Renal cortical epithelial cell (primary cell): ENCODE measurements at places on chromosomes 3 and 15. TPM values are rescaled to one million over a fixed set of nuclear protein-coding genes. Genes with fewer than 3 reads are reported as not detected.

DNA sequence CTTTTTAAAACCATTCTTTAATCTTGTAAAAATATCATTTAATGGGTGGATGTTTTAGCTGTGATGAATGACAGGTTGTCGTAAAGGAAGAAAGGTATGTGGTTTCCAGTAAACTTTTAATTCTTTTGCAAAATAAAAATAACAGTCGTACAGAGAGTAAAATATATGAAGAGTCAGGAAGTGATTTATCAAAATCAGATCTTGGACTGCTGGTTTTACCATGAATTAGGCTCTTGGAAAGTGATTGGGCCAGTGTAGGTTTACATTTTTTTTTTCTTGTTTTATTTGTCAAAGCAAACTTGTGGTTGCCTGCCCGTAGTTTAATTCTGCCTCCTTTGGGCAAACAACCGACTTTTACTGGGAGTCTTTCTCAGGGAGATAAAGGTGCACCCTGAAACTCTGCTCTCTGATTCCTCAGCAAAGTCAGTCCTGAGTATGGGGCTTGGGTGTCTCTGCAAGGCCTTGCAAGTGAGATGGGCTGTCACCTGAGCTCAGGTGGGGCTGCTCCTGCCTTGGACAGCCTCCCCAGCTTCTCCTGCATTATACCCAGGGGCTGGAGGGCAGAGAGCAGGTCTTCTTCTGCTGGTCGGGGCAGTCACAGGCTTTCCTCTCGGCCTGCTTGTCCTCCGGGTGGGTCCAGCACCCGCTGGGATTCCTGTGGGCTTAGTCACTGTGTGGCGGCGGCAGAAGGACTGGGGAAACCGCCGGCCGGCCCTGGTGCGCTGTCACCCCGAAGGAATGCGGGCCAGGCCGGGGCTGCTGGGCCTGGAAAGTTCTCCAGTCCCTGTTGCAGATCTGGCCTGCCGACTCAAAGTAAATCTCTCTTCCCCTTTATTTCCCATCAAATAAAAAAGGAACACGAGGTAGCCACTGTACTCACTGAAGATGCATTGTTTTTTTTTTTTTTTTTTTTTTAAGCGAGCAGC is 79.0 kb downstream of the IGF1R start:
- peak; percentile 89 for DNase-seq

DNA sequence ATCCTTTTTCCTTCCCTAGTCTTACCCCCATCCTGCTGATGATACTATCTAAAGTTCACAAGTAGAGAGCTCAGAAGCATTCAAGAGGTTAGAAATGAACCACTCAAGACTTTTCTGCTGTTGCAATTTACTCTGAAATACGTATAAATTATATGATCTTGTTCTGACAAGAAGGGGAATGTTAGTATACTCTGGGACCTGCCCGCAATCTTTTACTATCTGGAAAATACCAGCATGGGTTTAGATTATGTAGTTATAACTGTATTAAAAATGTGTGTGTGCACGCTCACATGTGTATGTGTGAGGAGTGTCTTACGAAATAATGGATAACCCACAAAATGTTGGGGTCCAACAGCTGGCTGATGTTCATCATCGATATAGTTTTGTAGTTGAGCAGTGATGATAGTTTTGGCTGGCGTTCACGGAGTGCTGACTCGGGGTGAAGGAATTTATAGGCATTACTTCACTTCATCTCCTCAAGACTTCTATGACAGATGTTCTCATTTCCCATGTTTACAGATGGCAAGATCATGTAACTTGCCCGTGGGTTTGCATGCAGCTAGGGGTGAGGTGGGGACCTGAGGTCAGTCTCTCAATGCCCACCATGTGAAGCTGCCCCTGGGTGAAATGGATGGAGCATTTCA is 297.5 kb upstream of the LYSMD4 start:
- DNase-seq = no peak

DNA sequence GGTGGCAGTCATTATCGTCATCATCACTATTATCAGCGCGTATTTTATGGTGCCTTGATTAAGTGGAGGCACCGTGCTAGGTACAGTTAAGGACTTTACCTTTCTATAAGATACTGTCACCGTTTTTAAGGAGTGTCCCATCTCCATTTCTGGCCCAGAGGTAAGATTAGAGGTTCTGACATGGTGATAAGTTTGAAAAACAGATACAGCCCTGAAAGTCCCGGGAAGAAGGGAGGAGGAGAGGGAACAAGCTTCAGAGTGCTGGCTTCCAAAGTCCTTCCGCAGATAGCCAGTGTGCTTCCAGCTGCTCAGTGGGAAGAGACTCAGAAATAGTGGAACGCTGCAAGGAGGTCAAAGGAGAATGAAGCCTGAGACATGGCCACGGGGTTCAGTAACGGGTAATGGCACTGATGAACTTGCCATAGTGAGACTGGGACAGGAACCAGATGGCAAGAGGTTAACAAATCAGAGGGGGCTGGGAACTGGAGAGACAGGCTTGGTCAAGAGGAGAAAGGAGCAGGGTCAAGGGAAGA is 9.1 kb upstream of the TM4SF4 start:
- no peak for DNase-seq

DNA sequence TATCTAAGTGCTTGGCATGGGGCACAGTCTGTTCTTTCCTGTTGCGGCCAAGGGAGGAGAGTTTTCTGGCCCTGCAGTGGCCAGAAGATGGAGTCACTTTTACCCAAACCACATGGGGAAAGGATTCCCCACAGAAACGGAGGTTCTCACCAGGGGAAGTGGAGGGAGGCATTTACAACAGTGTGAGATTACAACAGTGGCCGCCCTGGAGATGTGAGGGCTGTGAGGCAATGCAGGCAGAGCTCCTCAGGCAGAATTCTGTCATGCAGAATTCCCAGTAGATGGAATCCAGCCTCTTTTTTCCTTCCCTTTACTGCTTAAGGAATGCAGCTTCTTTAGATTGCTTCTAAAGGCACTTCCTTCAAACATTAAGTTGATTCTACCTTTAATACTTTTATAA is 83.1 kb downstream of the CACNA1D start:
- DNase-seq = no peak

GRCh38 chr3:187403768-187404288 is 35.6 kb downstream of the RTP4 start:
- DNase-seq = peak; percentile 100

The HAPLN3 gene
- 4.7 and 6.6 TPM in 2 replicates for total RNA-seq

The MITF gene
- 46.7 and 109 TPM in 2 replicates for total RNA-seq

The EFCC1 gene
- not detected in 2 replicates for total RNA-seq

DNA sequence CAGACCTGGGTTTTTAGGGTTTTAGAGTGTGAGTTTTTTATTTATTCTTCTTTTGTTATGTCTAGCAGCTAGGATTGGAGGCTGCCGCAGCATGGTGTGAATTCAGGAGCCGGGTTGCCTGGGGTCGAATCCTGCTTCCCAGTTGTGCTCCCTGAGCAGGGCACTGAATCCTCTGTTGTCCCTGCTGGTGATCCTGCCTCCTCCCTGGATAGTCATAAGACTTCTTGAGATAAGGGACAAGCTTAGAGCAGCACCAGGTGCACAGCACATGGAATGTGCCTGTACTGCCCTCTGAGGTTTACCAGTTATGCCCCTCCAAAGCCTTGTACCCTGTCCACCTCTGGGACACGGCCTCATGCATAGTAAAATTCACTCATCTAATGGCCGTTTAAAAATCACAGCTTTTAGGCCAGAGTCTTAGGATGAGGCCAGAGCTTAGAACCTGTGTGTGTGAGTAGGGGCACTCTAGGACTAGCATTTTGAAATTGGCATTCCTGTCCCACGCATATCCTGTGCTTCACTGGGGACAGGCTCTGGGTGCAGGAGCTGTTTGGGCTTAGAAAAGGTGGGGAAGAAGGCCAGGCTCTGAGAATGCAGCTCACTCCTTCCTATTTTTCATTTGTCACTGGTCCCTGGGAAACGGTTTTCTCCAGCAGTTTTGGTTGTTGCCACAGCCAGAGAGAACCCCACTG is 47.7 kb downstream of the CHCHD6 start:
- DNase-seq = no peak

GRCh38 chr3:100265016-100265415 is 4.2 kb downstream of the TBC1D23 start:
- DNase-seq = no peak

The HCN4 gene
- 0.52 and 0.94 TPM in 2 replicates for total RNA-seq

DNA sequence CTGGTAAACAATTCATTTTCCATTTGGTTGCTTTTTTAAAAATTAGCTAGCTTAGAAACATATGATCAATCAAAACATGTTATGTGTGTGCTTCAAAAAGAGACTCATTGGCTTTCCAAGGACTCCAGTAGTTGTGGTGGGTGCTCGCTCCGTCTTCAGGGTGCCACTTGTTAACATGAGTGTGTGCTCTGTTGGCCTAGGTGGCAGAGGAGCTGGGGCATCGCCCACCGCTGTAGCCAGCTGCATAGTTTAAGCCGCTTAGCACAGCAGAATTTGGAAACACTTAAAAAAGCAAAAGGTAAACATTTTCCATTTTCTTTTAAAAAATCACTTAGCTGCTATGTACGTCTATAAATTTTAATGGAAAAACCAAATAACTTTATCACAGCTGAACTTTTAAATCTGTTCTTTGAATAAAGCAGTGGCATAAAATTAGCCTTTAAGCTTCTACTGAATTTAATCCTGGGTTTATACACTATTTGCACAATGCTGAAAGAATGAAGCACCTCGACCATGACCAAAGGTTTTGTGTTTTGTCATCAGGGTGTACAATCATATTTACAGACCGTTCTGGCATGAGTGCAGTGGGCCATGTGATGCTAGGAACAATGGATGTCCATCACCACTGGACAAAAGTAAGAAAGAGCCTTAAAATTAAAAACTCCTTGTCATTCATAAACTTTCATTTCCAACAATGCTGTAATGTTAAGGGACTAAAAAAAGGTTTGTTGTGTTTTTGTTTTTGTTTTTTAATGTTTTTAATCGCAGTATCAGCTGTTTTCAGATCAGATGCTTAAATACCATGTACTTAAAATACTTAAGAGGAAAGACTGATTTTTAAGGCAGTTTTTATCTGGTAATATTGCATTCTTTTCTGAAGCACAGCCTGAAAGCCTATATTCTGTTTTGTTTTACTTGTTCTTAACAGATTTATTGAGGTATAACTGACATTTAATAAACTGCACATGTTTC is 57.9 kb downstream of the TCAIM start:
- DNase-seq = peak; percentile 15

- no peak for DNase-seq
These were observed 495.9 kb upstream of the GOLIM4 start for GRCh38 chr3:168591587-168591986.

DNA sequence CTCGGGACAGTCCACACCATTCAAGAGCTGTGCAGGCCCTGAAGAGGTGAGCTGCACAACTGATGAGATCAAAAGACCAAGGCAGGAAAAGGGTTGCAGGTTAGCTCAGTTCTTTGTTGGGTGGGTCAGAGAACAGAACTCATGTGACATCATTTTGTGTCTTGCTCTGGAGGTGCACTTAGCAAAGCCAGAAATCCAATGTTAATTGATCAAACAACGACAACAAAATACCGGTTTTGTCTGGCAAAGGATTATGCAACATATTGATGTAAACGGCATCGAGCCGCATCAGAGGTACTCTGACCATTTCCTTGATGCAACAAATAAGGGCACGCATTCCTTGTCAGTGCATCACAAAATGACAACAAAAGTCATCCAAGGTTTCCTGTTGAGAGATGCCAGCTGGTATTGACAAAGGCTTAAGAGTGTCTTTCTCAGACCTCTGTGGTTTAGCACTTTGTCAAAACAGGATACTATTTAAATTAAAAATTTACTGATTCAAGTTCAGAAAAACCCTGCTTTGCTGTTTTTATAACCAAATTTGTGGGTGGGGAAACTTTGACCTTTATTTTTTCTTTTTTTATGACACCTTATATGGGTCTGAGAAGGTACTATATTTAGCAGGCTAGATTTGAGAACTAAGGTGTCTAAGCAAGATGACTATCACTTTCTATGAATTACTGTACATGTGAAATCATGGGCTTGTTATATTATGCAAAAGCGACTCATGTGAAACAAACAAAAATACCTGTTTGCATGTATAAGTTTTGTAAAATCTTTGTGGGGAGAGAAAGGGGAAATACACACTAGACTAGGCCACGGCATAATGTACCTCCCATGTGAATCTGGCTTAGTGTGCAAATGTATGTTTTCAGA is 496.1 kb downstream of the FOXP1 start:
- DNase-seq = no peak

The CDCP1 gene
- 55.7 and 58.9 TPM in 2 replicates for total RNA-seq

DNA sequence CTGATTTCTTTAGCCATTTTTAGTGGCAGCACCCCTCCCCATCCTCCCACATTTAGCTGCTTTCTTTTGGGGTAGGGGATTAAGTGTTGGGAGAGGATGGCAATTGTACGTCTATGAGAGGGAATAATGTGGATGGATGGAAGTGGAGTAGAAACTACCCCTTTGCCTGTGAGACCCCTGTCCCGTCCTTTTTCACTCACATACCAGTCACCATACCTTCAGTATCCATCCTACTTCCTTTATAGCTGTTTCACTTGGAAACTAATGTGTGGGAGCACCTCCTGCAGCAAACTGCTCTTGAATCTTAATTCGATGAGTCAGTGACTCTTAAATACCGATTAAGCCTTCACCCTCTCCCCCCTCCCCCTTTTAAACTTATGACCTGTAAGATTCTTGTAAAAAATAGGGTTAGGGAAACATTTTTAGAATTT is 730 bp downstream of the SPRED1 start:
- peak; percentile 92 for DNase-seq

DNA sequence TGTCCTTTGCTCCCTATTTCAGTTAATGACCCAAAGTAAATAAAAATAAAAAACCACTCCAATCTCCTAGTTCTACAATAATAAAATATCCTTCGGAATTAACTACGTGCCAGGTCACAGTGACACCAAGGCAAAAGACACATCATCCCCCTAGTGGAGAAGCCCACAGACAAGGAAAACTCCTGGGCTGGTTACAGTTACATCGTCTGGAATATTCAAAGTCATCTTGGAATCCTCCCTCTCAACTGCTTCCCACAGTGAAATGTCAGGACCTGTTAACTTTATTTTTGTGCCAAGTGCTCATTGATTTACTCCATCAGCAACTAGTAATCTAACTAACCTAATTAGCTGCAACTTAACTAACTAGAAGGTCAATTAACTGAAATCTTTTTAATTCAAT is 349.3 kb downstream of the MAGI1 start:
- DNase-seq = no peak

DNA sequence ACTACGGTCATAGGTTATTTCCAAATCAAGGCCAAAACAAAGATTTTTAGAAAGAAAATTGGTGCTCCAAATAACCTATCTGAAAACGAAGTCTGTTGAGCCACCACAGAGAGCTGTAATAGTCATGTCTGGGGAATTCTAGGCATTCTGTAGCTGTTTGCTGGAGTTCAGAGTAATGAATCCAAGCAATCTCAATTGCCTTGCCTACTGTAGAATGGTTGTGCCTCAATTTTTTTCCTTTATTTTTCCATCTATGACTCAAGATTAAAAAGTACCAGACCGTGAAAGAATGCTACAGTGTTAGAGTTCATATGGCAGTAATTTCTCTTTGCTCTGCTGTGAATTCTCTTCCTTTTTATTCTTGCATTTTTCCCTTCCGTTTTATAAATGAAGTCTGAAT is 1007.2 kb upstream of the ALCAM start:
- peak; percentile 98 for DNase-seq

DNA sequence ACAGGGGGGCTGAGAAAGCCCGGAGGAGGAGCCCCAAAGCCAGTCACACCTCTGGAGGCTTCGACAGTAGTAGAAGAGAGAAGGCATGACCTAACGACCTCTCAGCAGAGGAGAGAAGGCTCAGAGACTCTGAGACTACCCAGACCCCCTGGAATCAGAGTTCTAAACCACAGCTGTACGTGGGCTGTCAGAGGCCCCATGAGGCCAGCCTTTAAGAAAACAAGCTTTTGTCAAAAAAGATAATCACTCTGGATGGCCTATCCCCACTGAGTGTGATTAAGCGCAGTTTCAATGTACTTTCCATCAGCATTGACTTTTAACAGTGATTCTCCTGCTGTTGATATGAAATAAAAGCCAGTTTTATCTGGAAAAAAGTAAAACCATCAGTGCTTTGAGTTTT is 330.3 kb downstream of the CLSTN2 start:
- no peak for DNase-seq

The ZKSCAN7 gene
- total RNA-seq = 3.3 and 12.2 TPM in 2 replicates
